ENCODE measurements at places on chromosomes 11 and 22. TPM values are rescaled to one million over a fixed set of nuclear protein-coding genes. Genes with fewer than 3 reads are reported as not detected.

TMEM132A gene
- total RNA-seq = 11.3 TPM

OR2AT4 gene
- 0.73 TPM for total RNA-seq

TSPAN32 gene
- total RNA-seq = 1.1 TPM

SYCE3 gene
- not detected for total RNA-seq

LRRC55 gene
- total RNA-seq = not detected

ACRV1 gene
- total RNA-seq = not detected

GRM5 gene
- total RNA-seq = under 0.01 TPM

CCDC81 gene
- total RNA-seq = 0.73 TPM

HMOX1 gene
- 54.3 TPM for total RNA-seq

CHRM1 gene
- 1.3 TPM for total RNA-seq

C11orf42 gene
- total RNA-seq = not detected

RHOD gene
- total RNA-seq = 2.3 TPM

KCNJ11 gene
- not detected for total RNA-seq

OR52N2 gene
- not detected for total RNA-seq

MRGPRX3 gene
- total RNA-seq = not detected

P2RX6 gene
- total RNA-seq = 4.0 TPM

CYB5R2 gene
- 33.4 TPM for total RNA-seq

CARNS1 gene
- not detected for total RNA-seq

KIF18A gene
- total RNA-seq = 30.2 TPM

TEX12 gene
- total RNA-seq = not detected

POU2AF1 gene
- not detected for total RNA-seq

C11orf52 gene
- total RNA-seq = not detected

INSC gene
- 0.62 TPM for total RNA-seq

NRIP3 gene
- total RNA-seq = 13.4 TPM

MUC5AC gene
- not detected for total RNA-seq

KCNJ1 gene
- not detected for total RNA-seq

TFIP11 gene
- total RNA-seq = 38.5 TPM

MRPL49 gene
- 59.6 TPM for total RNA-seq

MUC6 gene
- total RNA-seq = not detected

SYT12 gene
- total RNA-seq = not detected

LINC01488 gene
- not detected for total RNA-seq

CDCA5 gene
- 9.8 TPM for total RNA-seq

Data from melanocyte of skin (primary cell).